Thoracic aorta (tissue), 2 donors: ENCODE measurements at places on chromosomes 3 and 15.

GRCh38 chr15:78374436-78375393, 34.6 kb downstream of the CRABP1 start:
- no peak for DNase-seq

DNA sequence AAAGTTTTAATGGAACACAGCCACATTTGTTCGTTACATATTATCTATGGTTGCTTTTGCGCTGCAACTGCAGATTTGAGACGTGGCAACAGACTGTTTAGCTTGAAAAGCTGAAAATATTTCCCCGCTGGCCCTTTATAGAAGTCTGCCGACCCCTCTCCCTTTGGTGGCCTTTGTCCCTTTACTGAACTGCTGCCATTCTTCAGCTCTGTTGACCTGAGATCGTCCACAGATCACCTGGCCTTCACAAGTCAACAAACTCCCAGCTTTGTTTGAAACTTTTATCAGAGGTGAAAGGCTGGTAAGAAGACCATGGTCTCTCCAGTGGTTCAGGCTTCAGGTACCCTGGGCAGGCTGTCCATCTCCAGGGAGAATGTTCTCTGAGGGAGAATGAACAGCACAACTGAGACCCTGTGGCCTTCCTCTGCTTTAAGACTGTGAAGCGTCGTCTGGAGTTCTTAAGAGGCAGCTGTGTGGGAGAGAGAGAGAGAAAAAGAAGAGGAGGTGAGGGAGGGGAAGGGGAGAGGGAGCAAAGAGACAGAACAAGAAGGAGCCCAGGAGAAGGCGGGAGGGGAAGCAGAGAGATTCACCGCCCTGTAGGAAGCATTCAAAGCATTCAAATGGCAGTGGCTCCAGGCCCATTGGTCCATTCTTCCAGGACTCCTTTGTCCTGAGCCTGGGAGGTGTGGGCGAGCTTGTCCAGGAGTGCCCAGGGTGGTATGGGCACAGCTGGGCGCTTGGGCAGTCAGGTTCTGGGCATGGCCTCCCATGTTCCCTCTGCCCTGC, 53.7 kb upstream of the INSYN1 start:
- DNase-seq, result no peak

DNA sequence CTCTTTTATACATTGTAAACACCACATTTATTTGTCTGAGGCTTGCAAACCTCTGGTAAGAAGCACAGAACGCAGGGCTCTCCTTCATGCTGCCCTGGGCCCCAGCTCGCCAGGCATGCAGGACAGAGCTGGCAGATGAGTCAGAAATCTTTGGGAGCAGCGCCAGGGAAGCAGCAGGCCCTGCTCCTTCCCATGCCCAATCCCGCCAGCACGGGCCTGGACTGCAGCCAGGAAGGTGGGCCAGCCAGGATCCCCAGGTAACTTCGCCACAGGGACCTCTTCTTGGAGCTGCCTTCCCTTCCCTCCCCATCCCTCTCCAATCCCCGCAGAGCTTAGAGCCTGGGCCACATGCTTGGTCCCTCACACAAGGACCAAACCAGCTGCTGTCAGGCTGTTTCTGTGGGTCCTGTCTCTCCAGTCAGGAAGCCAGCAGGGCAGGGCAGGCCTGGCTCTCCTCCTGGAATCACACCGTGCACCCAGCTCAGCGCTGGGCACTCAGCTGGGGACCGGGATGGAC, 8.8 kb downstream of the STOML1 start:
- DNase-seq, result peak; percentile 33

DNA sequence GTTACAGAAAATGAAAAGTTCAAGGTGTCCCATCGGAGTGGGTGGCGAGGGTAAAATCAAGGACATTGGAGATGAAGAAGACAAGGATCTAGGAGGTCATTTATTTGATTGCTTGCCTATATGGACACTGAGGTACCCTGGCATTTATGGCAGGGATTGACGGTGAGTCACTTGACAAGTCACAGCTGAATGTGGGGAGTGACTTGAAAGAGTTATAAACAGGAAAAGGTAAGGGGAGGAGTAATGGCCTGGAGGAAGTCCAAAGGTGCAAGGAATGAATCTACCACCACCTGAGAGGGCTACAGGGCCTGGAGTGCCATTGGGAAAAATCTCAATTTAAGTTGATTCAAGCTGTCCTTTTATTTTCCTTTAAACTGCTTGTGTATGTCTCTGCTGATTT, 11.8 kb upstream of the SGO1 start:
- DNase-seq, result no peak

- no peak for DNase-seq
Measured at GRCh38 chr15:79675982-79676381, 220.8 kb downstream of the MTHFS start.

DNA sequence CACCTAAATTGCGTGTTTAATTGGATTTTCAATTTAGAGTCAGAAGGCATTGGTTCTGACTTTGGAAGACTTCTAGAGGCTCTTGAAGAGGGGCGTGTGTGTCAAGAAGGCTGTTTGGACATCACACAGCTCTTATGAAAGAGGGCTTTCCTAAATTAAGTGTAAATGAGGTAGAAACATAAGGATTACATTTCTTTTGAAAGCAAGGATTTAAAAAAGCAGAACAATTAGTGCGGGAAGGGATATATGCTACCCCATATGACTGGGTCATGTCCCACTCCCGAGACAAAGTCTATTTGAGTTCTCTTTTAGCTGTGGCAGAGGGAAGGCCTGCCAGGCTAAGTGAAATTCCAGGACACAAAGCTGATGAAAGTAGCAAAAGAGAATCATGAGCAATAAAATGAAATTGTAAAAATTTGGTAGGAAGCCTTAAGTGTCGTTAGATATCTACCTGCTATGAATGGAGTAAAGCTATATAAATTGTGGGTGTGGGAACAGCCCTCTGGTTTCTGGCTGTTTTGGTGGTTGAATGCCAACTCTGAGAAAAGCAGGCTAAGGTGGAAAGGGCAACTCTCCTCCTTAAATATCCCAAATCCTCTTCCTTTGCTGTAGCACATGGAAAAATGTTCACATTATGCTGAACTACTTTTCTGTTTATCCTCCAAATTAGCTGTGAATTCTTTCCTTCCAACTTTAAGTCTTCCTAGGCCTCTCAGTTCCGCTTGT, 100.6 kb upstream of the TSC22D2 start:
- DNase-seq, result no peak

GRCh38 chr3:136193278-136194054, 2.7 kb downstream of the MSL2 start:
- no peak for DNase-seq

DNA sequence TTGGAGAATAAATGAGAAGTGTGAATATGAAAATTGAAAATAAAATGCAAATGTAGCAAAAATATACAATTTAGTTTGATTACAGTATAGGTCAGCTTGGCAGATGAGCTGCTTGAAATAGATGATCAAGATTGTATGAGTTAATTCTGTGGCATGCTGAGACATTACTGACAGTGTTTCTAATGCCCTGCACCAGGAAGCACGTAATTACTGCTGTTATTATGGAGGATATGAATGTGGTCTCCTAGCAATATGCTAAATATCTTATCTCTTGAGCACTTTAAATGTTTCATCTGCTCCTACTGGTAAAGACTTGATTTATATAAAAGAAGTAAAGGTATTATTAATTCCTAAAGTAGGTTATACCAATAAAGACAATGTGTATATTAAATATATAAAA, 1015.5 kb downstream of the PLOD2 start:
- no peak for DNase-seq

GRCh38 chr3:69385723-69386555, at the start of gene FRMD4B:
Gene FRMD4B (minus strand): TSS chr3:69386088. CDS start chr3:69385989, 99 bp downstream.
- DNase-seq, result peak; percentile 45

DNA sequence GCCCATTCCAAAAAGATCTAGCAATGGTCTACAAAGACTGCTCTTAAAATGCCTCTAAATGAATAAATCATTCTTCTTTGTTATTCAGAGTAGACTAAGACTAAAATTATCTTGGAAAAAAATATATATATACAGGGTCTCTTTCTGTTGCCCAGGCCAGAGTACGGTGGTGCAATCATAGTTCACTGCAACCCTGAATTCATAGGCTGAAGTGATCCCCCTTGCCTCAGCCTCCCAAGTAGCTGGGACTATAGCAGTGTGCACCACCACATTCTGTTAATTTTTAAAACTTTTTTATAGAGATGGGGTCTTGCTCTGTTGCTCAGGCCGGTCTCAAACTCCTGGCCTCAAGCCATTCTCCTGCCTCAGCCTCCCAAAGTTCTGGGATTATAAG, 18.7 kb downstream of the WWTR1 start:
- DNase-seq, result no peak

DNA sequence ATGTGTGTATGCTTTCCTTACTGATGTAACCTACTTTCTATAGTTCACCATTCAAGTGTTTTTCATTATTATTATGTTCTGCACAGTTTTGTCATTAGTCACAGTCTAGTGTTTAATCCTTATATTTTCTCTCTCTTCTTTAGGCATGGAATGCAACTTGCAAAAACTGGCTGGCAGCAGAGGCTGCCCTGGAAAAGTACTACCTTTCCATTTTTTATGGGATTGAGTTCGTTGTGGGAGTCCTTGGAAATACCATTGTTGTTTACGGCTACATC, 6.9 kb downstream of the SUCNR1 start:
- no peak for DNase-seq

DNA sequence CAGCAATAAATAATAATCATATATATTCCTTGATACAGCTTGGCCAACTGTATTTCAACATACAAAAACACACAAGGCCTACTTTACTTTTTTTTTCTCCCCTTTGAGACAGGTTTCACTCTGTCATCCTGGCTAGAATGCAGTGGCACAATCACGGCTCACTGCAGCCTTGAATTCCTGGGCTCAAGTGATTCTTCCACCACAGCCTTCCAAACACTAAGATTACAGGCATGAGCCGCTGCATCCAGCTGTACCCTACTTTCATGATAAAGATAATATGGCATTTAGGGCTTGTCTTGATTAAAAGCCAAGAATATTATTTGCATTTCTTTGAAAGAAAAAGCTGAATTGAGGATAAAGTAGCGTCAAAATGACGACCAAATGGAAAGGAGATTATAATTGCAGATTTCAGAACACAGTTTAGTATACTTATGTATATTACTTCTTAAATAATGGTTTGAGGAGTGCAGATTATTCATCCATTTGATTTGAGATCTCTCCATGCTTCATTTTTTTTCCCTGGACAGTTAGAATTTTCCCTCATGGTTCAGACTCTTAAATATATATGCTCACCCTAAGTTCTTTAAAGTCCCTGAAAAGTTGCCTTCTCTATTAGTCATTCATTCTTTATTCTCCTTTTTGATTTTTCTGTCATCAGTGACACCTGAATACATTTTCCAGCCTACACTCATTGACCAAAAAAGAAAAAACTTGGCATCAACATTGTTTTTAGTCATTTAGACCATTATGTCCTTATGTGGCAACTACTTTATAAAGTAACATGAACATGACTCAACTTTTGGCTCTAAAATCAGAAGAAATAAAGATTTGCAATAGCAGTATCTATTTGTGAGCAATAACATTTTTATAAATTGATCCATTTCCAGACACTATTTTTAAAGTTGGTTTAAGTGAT, 48.5 kb upstream of the MLF1 start:
- no peak for DNase-seq

DNA sequence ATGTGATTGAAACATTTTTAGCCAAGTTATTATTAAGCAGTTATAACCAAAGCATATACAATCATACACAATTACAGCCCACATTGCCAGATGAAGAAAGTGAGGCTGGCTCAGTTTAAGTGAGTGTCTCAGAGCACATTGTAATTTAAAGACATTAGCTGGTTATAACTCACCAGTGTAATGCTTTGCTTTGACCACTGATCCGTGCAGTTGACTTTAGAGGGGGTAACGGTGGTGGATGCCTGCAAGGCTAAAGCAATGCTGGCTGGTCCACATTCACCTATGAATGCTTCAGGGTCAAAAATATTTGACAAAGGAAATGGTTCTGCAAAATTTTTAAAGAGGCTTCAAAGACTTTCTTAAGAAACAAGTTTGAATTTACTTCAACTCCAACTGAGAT, 1.2 kb downstream of the C3orf85 start:
- DNase-seq, result no peak

DNA sequence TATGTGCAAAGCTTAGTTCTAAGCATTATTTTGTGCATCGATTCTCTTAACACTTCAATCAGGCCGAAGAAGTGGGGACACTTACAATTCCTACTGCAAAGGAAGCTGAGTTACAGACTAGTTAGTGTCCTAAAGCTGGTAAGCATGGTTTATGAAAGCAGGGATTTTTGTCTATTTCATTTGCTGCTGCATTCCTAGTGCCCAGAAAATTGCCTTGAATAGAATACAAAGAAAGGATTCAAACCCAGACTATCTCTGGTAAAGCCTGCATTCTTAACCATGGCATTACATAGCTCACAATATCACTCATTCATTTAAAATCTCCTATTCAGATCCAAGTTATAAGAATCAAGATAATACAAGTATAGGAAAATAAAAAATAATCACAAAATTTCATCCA, 24.4 kb upstream of the CPOX start:
- DNase-seq, result no peak

DNA sequence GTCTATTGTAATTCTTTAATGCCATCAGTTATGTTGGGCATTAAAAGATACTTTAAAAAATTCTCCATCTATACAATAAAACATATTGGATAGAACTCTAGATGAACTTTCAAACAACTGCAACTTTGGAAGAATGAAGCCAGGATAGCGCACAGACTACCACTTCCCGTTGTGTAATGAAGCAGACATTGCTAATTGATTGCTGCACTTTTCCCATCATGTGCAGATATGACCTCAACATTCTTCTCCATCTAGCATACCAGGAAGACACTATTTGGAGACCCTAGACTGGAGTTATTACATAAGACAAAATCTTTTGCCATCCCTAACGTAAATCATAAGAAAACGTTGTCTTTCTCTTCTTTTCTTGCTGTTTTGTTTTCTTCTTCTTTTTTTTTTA, 75.0 kb downstream of the EDEM1 start:
- DNase-seq, result no peak

GRCh38 chr3:151119188-151119587, 33.7 kb downstream of the MED12L start:
- no peak for DNase-seq

DNA sequence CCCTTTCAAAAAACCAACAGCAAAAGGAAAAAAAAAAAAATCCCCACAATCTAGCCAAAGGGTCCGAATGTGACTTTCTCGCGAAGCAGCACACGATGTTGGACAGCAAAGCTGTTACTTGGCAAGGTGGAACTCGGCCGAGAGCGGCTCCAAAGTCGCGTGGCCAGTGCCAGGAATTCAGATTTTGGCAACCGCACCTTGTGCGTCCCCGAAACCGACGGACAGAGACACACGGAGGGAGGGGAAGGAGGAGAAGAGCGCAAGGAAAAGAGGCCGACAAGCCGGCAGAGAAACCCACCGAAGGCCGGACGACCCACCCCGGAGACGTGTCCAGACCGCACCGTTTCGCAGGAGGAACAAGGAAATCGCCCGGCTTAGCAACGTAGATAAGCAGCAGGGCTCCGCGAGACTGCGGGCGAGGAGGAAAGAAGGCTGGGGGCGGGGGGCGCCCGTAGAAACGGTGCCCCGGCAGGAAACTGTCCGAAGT, 517.3 kb downstream of the MECOM start:
- peak; percentile 13 for DNase-seq

- DNase-seq, result no peak
Measured at GRCh38 chr15:60844511-60845174, 365.7 kb upstream of the ICE2 start.
